ENCODE measurements at places on chromosomes 7 and 10. TPM values are rescaled to one million over a fixed set of nuclear protein-coding genes. Genes with fewer than 3 reads are reported as not detected.

- peaks cover 4% of the 10 kb centered on the region for H3K36me3 ChIP-seq
- no peak for DNase-seq
- H3K4me1 ChIP-seq, result no peaks in the 10 kb centered on the region
- H3K4me3 ChIP-seq, result no peak overlapping the region
- H3K27ac ChIP-seq, result no peak overlapping the region
These were observed 132.6 kb downstream of the SLC25A13 start for GRCh38 chr7:96189129-96189820.

DNA sequence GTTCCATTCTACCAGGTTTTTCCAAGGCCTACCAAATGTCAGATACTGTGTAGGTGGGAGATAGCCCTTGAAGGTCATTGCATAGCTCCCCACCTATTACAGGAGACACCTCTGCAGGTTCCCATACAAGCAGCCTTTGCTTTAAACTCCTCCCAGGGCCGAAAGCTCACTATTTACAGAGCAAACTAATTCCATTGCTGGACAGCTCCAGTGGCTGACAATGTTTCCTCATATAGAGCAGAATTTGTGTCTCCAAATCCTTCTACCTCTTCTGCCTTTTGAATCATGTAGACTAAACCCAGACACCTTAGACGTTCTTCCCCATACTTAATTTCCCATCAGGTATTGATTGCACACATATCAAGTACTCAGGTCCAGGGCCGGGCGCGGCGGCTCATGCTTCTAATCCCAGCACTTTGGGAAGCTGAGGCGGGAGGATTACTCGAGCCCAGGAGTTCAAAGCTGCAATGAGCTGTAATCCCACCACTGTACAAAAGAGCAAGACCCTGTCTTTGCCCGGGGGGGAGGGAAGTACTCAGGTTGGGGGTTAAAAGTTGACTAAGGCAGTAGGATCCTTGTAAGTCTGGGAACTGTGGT is 2.1 kb downstream of the CNNM1 start:
- H3K27me3 ChIP-seq, result peaks cover 22% of the 10 kb centered on the region
- H3K27ac ChIP-seq, result no peak overlapping the region
- no peaks in the 10 kb centered on the region for H3K36me3 ChIP-seq

GRCh38 chr10:58515291-58515941 is 2.7 kb downstream of the BICC1 start:
- H3K36me3 ChIP-seq, result no peaks in the 10 kb centered on the region
- H3K27me3 ChIP-seq, result no peaks in the 10 kb centered on the region
- H3K4me3 ChIP-seq, result no peak overlapping the region
- peak overlapping the region; percentile 0 for H3K27ac ChIP-seq
- DNase-seq, result no peak

GRCh38 chr7:55063633-55064032 is 44.8 kb downstream of the EGFR start:
- no peaks in the 10 kb centered on the region for H3K27me3 ChIP-seq
- H3K27ac ChIP-seq, result no peak overlapping the region
- H3K4me3 ChIP-seq, result no peak overlapping the region
- H3K36me3 ChIP-seq, result no peaks in the 10 kb centered on the region

Gene NEUROG3
- total RNA-seq, result not detected

- H3K36me3 ChIP-seq, result peaks cover 5% of the 10 kb centered on the region
- peak overlapping the region; percentile 94 for H3K27ac ChIP-seq
- no peaks in the 10 kb centered on the region for H3K27me3 ChIP-seq
These were observed 20.0 kb upstream of the CRYGN start for GRCh38 chr7:151459726-151460473.

DNA sequence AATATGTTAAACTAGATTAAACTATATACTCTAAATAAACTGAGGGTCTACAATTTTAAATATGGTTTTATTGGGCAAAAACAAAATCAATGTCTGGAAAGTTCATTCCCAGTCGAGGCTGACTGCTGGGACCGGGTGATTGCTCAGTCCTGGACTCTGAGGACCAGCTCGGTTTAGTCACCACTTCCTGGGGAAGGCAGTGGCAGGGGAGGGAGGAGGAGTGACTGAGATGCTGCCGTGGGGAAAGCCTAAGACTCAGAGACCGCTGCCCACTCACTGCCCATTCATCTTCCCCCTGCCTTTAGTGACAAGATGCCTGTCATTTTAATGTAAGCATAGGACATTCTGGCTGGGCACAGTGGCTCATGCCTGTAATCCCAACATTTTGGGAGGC is 29.0 kb downstream of the ATOH7 start:
- no peaks in the 10 kb centered on the region for H3K27me3 ChIP-seq
- H3K36me3 ChIP-seq, result no peaks in the 10 kb centered on the region
- DNase-seq, result no peak
- H3K27ac ChIP-seq, result no peak overlapping the region

- H3K27ac ChIP-seq, result no peak overlapping the region
- H3K36me3 ChIP-seq, result no peaks in the 10 kb centered on the region
- H3K27me3 ChIP-seq, result no peaks in the 10 kb centered on the region
- H3K4me3 ChIP-seq, result no peak overlapping the region
These were observed 68.9 kb downstream of the ZNF467 start for GRCh38 chr7:149704507-149704906.

GRCh38 chr10:4803822-4804221 is 22.2 kb upstream of the AKR1E2 start:
- DNase-seq, result no peak
- no peak overlapping the region for H3K4me3 ChIP-seq
- no peak overlapping the region for H3K27ac ChIP-seq
- H3K27me3 ChIP-seq, result no peaks in the 10 kb centered on the region
- no peaks in the 10 kb centered on the region for H3K4me1 ChIP-seq

- H3K4me1 ChIP-seq, result peaks cover 2% of the 10 kb centered on the region
- no peaks in the 10 kb centered on the region for H3K36me3 ChIP-seq
- no peak overlapping the region for H3K4me3 ChIP-seq
- DNase-seq, result no peak
- H3K27ac ChIP-seq, result no peak overlapping the region
- H3K27me3 ChIP-seq, result no peaks in the 10 kb centered on the region
These were observed 85.0 kb upstream of the KIF5B start for GRCh38 chr10:32141018-32141807.

DNA sequence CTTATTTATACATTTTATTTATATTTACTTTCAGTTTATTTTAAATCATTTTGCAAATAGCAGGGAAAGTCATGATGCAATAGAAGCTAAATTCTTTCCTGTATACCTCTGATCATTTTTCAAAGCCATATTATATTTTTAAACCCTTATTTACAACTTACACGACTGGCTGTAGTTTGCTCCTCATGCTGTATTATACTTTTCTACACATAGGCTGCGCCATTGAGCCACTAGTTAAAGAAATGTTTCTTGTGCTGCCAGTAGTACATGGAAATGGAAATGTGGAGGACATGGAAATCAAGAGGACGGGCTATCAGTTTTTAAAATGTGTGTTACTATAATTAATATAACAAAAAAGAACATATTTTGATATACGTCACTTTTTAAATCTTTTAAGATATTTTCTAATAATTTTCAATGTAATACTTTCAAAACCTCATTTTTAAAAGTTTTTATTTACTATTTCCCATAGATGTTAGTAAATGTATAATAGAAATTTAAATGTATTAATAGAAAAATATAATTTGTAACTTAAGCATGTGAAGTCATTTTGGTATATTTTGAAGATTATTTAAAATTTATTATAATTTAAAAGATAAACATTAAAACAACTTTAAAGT is 118.5 kb downstream of the VTI1A start:
- no peak overlapping the region for H3K27ac ChIP-seq
- H3K4me1 ChIP-seq, result no peaks in the 10 kb centered on the region
- no peak overlapping the region for H3K4me3 ChIP-seq
- H3K36me3 ChIP-seq, result no peaks in the 10 kb centered on the region
- no peaks in the 10 kb centered on the region for H3K27me3 ChIP-seq

GRCh38 chr7:155230169-155230593 is 67.5 kb upstream of the INSIG1 start:
- H3K4me1 ChIP-seq, result peaks cover 18% of the 10 kb centered on the region
- no peak overlapping the region for H3K4me3 ChIP-seq
- H3K27me3 ChIP-seq, result no peaks in the 10 kb centered on the region
- no peak overlapping the region for H3K27ac ChIP-seq

DNA sequence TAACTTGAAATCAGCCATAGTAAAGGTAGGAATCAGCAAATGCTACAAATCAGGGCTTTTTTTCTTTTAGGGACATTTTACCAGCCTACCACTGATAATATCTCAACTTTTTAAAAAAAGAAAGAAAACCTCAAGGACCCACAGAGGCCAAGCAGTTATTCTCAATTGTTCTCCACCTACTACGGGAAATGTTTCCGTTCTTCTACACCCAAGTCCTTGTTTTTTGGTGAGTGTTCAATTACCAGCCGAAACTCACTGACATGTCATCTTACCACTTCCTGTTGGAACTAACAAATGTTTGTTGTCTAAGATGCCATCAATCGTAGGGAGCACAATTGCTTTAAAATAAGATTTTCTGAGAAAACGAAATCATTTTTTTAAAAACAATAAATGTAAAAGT is 50.2 kb upstream of the CDK1 start:
- H3K27me3 ChIP-seq, result peaks cover 12% of the 10 kb centered on the region
- H3K27ac ChIP-seq, result no peak overlapping the region

Gene C10orf53
- not detected for total RNA-seq

- no peaks in the 10 kb centered on the region for H3K36me3 ChIP-seq
- H3K4me1 ChIP-seq, result no peaks in the 10 kb centered on the region
- no peak for DNase-seq
- H3K4me3 ChIP-seq, result no peak overlapping the region
- no peak overlapping the region for H3K27ac ChIP-seq
- H3K27me3 ChIP-seq, result no peaks in the 10 kb centered on the region
These were observed 57.5 kb downstream of the MDFIC start for GRCh38 chr7:114979388-114979787.

Gene CNPY1
- 0.66 TPM for total RNA-seq

- H3K4me1 ChIP-seq, result peaks cover 17% of the 10 kb centered on the region
- no peaks in the 10 kb centered on the region for H3K36me3 ChIP-seq
- H3K27me3 ChIP-seq, result peaks cover 19% of the 10 kb centered on the region
- no peak within 1 kb of the TSS for H3K27ac ChIP-seq
- DNase-seq, result no peak
These were observed at the start of gene TMEM26 for GRCh38 chr10:61452655-61453641. Gene TMEM26 (minus strand): TSS chr10:61453381. CDS start chr10:61453081, 300 bp downstream.

- no peak overlapping the region for H3K27ac ChIP-seq
- no peak overlapping the region for H3K4me3 ChIP-seq
- H3K36me3 ChIP-seq, result no peaks in the 10 kb centered on the region
- no peaks in the 10 kb centered on the region for H3K27me3 ChIP-seq
- peaks cover 59% of the 10 kb centered on the region for H3K4me1 ChIP-seq
These were observed 102.0 kb upstream of the FAM20C start for GRCh38 chr7:90111-91063.

- peaks cover 4% of the 10 kb centered on the region for H3K36me3 ChIP-seq
- H3K27ac ChIP-seq, result no peak overlapping the region
- DNase-seq, result no peak
- no peaks in the 10 kb centered on the region for H3K27me3 ChIP-seq
- no peak overlapping the region for H3K4me3 ChIP-seq
- peaks cover 2% of the 10 kb centered on the region for H3K4me1 ChIP-seq
These were observed 47.0 kb downstream of the MAD1L1 start for GRCh38 chr7:2185715-2186114.

GRCh38 chr7:142321391-142321790 is 63.5 kb upstream of the PRSS58 start:
- H3K27me3 ChIP-seq, result no peaks in the 10 kb centered on the region
- no peak for DNase-seq
- no peaks in the 10 kb centered on the region for H3K36me3 ChIP-seq
- no peak overlapping the region for H3K27ac ChIP-seq
- H3K4me3 ChIP-seq, result no peak overlapping the region

DNA sequence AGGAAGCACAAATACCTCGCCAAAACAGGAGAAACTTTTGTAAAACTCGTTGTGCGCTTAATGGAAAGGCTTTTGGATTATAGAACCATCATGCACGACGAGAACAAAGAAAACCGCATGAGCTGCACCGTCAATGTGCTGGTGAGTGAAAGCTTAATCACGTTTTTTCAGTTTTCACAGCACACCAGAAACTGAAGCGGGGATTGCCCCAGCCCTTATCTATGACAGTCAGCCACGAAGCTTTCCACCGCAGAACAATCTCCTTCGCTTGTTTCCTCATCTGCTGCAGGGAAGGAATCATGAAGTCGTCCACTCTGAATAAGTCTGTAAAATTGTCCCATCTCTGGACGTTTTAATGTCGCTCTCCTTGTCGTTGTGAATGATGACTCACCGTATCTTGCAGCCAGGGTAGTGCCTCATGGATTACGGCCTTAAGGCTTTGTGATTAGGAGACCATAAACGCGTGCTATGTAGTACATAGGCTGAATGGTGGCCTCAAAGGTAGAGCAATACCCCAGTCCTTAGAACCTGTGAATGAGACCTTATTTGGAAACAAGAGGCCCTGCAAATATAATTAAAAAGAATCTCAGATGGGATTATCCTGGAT is 174.9 kb upstream of the NPS start:
- peaks cover 3% of the 10 kb centered on the region for H3K4me1 ChIP-seq
- no peaks in the 10 kb centered on the region for H3K36me3 ChIP-seq
- H3K27me3 ChIP-seq, result no peaks in the 10 kb centered on the region

DNA sequence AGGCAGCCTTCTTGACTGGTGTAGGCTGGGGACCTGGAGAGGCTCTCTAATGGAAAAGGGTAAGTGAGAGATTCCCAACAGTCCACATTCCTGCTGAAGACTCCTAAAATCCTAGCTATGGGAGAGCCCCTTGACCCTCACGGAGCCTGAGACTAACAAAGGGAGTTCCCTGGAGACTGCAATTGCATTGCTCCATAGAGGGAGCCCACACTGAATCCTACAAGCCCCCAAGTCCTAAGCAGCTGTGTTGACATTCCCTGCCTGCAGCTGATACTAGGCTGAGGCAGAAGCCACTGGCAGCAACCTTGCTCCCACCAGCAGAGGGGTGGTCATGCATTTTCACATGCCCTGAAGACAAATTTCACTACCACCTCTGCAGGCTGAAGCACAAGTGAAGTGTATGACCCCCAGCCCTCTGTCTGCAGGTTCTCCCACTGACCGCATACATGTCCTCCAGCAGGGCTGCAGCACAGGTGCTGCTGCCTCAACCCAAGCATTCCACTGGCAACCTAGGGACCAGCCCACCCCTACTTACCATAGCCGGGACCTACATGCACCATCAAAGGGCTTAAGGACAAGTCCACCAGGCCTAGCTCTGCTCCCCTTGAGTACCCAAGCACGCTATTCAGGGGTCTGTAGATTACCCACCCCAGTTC is 130.3 kb upstream of the SLC13A1 start:
- H3K4me3 ChIP-seq, result no peak overlapping the region
- no peaks in the 10 kb centered on the region for H3K27me3 ChIP-seq
- H3K27ac ChIP-seq, result no peak overlapping the region
- DNase-seq, result no peak
- no peaks in the 10 kb centered on the region for H3K36me3 ChIP-seq

DNA sequence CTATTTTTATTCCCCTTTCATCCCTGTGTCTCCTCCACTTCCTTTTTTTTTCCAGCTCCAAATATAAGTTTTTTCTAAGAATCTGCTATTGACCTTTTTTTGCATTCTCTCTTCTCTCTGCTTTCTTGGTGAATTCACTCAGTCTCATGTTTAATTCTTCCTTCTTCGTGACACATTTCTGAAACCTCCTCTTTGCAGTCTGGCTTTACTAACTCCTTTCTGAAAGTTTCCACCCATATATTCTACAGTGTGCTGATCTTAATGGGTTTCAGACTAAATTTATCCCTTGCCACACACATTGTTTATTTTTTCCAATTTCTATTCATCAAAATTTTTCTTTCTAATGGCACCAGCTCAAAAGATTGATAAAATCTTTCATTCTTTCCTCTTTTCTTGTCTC is 47.8 kb upstream of the CALD1 start:
- no peak overlapping the region for H3K4me3 ChIP-seq
- DNase-seq, result no peak
- no peaks in the 10 kb centered on the region for H3K36me3 ChIP-seq
- no peaks in the 10 kb centered on the region for H3K27me3 ChIP-seq
- H3K4me1 ChIP-seq, result no peaks in the 10 kb centered on the region

Gene CPED1
- total RNA-seq, result 26.5 TPM

Measured in spinal cord (tissue), 10 donors.